ENCODE measurements at places on chromosomes 5 and 9.

GRCh38 chr5:144298658-144299057, 128.0 kb downstream of the KCTD16 start:
- no peak for DNase-seq

GRCh38 chr5:14038341-14038959, 94.0 kb upstream of the DNAH5 start:
- no peak for DNase-seq

DNA sequence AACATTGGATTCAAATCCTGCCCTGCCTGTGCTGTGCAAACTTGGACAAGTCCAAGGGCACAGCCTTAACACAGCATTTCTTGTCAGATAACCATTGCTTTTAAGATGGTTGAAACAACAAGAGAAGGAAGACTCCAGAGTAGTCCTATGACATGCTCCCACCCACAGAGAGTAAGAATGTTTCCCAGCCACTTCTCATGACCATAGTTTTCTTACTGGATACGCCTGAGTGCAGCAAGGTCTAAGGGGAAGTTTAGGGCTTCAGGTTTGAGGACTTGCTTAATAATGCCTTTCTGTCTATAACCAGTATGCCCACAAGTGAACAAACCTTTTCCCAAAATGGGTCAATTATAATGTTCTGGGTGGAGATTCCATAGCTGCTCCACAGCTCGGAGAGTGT, 126.4 kb downstream of the SLF1 start:
- no peak for DNase-seq

DNA sequence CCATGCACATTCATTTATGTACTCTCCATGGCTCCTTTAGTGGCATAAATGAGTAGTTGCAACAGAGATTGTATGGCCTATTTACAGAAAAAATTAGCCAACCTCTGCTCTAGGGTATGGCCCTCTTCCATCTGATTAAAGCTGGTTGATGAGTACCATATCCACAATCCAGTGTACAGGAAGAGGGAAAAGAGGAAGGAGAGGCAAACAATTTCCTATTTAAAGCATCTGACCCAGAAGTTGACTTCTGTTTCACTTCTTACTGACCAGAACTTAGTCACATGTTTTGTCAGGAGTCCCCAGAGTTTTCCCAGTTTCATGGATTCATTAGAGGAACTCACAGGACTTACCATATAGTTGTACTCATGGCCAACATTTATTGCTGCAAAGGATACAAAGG, 68.6 kb upstream of the STARD4 start:
- DNase-seq: no peak

DNA sequence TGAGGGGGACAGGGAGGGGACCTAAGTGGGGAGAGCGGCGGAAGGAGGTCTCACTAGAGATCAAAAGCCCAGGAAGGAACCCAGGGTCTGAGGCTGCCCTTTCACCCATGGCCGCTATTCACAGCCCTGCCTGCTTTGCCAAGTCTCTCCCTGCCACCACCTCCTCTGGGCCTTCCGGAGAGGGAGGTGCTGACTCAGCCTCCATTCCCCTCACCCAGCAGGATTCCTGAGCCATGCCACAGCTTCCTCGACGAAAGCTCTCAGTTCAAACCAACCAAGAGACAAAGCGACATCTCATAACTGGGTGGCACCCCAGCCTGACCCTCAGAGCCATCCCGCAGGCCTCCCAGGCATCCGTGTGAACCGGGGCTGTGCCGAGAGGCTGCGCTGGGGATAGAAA, 36.7 kb downstream of the PAX5 start:
- no peak for DNase-seq

GRCh38 chr9:125839317-125839716, 92.1 kb downstream of the PBX3 start:
- no peak for DNase-seq

DNA sequence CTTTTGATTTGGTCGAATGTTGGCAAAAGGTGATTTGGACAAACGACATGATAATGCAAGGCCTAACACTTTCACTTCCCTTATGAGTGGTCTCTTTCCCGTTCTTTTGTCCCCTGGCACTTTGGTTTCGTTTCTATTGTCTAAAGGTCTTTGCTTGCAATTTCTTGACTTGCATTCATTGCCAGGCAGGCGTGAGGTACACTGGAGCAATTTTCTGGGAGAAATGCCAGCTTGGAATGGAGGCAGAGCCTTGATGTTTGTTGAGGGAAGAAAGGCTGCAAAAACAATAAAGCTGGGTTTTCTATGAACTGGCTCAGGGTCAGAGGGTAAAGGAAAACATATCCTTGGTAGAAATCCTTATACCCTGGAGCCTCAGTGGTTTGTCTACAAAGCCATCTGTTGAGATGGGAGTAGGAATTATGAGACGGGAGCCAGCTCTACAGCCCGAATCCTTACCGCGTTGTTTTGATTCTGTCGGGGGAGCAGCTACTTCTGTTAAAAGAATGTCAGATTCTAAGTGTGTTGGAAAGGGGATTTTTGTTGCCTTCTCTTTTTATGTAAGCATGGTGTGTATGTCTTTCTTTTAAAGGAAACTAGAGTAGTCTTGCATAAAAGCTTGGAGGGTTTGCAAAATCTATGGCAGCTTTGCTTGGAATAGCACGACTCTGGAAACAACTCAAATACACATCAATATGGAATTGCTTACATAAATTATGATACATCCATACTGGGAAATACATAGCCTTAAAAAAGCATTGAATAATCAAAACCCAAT, 158.9 kb downstream of the RMI1 start:
- peak; percentile 85 for DNase-seq

- DNase-seq: no peak
These were observed 140.4 kb upstream of the WWC1 start for GRCh38 chr5:168151041-168151440.

DNA sequence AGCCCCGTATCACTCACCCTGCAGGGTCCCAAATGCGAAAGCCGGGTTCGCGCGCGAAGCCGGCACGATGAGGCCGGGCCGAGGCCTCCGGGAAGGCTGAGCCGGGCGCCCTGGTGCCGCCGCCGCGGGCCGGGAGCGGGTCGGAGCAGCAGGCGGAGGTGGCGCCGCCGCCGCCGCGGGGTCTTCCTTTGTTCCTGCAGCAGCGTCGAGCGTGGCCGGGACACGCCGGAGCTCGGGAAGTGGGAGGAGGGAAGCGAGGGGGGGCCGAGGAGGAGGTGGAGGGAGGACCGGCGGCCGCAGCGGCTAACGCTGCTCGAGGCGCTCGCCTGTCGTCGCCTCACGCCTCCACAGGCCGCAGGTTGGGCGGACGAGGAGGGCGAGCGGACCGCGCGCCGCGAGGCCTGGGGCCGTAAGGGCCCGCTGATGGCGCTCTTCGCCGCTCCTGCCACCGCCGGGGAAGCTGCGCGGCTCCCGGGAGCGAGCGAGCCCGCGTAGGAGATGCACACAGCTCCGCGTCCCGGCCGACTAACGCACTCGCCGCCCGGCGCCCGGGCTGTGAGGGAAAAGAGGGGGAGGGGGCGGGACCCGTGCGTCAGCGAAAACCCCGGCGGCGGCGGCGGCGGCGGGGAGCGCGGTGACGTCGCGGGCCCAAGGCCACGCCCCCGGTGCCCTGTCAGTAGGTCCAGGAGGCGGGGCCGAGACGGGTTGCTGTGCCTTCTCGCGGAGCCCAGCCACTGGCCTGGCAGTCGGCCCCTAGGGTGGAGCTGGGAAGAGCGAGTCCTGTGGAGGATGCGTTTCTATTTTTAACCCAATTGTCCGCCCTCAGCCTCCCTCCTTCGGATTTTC, at the start of gene ZFAND5:
ZFAND5 (minus strand) TSS at position 530 of the 846 bp plus-strand sequence. CDS start 4,430 bp downstream, outside the sequence.
- peak; percentile 99 for DNase-seq

DNA sequence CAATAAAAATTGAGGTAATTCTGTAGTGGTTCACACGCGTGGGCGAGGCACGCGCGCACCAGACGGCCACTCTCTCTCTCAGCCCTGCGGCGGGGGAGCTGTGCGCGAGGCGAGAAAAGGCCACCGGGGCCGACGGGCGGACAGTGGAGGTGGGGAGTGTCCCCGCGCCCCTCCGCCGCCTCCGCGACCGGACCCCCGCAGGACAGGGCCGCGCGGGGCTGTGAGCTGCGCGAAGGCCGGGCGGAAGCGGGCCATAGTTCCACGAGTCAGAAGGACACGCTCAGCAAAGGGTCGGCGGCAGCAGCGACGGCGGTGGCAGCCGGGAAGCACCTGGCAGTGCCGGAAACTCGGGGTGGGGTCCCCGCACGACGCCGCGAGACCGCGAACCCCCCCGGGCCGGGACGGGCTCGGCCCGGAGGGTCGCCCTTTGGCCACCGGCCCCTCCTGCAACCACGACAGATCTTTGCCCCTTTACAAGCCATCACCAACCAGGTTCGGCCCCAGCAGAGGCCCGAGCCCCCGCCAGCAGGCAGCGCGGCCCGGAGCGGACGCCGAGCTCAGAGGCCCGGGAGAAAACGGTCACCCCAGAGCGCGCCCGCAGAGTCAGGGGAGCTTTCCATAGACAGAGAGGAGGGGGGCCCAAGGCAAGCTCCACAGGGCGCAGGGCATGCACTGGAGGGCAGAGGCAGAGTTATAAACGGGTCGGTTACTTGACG, 60.9 kb downstream of the ZNF354C start:
- DNase-seq: no peak

GRCh38 chr5:151721087-151721646, 34.5 kb upstream of the SPARC start:
- no peak for DNase-seq

GRCh38 chr9:121764371-121764730, 112.9 kb downstream of the DAB2IP start:
- DNase-seq: no peak

GRCh38 chr5:43536972-43537371, 19.9 kb downstream of the PAIP1 start:
- DNase-seq: no peak

- no peak for DNase-seq
These were observed 231.3 kb downstream of the NPR3 start for GRCh38 chr5:32942225-32942989.

DNA sequence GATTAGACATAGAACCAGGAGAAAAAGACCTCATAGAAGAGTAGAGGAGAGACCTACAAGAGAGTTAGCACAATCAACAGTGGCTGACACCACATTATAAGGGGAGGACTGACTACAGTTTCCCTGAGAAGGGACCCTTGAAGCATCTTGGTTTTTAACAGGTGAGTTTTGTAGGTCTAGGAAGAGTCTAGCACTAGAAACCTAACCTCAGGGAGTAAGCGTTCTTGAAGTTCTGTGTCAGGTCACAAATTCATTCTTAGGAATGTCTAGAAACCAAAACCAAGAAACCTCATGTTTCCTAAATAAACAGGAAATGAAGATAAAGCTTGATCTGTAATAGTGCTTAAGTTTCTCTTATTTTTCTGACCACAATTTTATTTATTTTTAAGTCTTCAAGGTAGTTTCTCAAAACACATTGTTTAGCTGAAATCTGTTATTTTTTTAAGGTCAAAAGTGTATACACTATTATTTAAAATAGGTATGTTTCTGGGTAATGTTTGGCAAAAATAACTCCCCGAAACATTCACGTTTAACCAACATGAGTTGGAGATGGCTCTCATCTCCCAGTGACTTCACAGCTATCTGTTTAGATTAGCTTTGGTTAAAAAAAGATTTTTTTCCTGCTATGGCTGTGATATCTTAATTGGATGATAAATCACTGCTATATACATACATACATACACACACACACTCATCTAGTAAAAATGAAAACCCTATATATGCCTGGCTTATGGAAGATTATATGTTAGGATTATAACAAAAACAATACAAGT, 37.1 kb downstream of the MAP3K1 start:
- no peak for DNase-seq

DNA sequence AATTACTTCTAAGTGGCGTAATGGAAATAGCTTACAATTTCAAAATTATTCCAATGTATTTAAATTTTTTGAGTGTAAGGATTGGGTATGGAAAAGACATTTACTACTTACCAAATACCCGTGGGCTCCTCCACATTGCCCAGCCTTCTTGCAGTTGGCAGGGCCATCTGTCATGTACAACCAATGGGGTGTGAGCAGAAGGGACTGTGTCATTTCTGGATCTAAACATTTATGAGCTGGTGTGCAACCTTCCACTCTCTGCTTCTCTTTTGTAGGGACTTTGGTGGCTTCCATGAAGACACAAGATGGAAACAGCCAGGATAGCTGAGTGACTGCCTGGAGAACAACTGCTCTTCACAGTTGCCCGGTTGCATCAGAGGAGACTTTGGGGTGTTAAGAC, 40.8 kb downstream of the FRMD3 start:
- no peak for DNase-seq

- no peak for DNase-seq
These were observed 50.2 kb upstream of the RIC1 start for GRCh38 chr9:5578698-5579085.

GRCh38 chr5:34740389-34740806, 84.3 kb downstream of the RAI14 start:
- DNase-seq: peak; percentile 23

GRCh38 chr5:10099548-10099947, 150.1 kb downstream of the ATPSCKMT start:
- no peak for DNase-seq

- no peak for DNase-seq
These were observed 79.9 kb upstream of the SLC1A3 start for GRCh38 chr5:36526537-36526936.

DNA sequence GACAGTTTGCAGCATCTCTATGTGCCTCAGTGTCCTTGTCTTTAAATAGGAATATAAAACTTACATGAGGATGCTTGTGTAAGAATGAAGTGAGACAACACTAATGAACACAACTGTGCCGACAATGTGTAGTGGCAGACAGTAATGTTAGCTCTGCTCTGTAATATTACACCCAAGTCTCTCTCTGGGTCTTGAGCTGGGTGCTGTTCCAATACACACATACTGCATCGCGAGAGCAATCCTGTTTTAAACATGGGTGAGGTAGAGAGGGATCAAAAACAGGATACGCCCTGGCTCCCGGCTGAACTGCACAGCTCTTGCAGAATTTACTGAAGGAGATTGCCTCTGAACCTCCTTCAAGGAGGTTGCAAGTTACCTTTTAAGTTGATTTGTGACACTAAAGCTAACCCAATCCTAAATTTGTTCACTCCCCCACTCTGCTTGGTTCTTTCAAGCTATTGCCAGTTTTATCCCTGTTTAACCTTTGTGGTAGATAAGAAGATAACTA, 155.2 kb upstream of the ISL1 start:
- no peak for DNase-seq

DNA sequence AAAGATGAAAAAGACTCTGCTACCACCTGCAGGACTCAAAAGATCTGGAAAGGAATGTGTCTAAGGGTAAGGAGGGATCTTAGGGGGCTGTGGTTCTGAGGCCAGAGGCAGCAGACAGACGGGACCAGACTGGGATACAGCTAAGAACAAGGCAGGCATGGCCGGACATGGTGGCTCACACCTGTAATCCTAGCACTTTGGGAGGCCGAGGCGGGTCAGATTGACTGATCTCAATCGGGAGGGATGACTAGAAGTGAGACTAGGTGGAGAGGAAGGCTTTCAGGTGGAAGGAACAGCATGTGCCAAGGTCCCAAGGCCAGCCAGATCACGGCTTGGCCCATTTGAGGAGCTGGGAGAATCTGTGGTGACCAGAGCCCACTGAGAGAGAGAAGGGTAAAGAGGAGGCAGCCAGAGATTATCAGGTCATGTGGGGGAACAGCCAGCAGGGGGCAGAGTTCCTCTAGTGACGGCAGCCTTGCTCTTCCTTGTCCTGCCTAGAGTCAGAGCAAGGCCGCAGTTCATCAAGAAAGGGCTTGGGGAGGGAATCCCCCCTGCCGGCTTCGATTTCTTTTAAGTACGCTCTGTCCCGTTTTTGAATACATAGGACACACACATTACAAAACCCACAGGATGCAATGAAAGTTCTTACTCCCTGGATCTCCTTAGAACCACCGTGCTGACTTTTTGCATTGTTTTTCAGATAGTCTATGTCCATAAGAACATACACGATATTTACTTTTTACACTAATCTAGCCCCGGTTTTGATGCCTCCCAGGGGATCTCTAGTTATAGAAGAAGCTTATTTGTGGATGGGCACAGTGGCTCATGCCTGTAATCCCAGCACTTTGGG, 2.6 kb upstream of the OLFML2A start:
- DNase-seq: peak; percentile 58
